ENCODE measurements at places on chromosomes 4 and X.

DNA sequence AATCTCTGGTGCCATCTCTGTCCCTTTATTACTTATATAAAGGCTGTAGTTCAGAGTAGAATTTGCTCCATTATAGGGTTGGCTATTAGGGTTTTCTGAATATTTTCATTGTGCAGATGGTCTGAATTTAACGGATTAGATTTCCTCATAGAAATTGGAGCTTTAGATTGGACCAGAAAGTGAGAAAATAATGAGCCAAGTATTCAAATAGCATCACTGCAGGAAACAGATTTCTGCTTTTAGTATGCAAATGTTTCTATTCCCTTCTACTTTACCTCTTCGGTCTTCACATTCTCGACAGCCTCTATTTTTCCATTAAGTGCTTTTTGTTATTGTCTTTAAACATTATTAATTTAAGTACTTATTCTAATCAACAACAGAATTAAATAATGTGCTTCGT, 55.4 kb downstream of the TRIM2 start:
- no peak for DNase-seq

- DNase-seq = no peak
Measured at GRCh38 chr4:43853565-43854264, 594.9 kb downstream of the KCTD8 start.

DNA sequence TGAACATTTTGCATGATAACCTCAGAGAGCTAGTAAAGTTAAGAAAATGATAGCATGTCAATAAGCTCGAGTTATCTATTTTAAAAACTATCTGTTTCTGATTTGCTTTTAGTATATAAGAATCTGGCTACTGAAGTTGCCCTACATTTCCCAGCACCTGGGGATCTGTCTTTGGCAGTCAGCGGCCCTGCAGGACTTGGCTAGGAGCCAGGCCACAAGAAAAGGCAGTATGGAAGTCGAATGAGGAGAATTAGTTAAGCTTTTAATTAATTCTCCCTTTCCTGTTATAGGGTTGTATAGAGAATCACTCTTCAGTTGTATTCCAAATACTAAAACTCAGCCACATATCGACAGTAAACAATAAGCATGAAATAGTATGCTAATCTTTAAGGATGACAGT, 22.7 kb downstream of the POU4F2 start:
- DNase-seq = no peak

- DNase-seq = peak; percentile 41
Measured at GRCh38 chr4:99506781-99507180, 4.0 kb upstream of the C4orf17 start.

All from cardiac fibroblast (primary cell).